DMS 273 treated with DMSO at 0.1 percent for 48 hours (cell line): ENCODE measurements at places on chromosomes 11 and 22.

DNA sequence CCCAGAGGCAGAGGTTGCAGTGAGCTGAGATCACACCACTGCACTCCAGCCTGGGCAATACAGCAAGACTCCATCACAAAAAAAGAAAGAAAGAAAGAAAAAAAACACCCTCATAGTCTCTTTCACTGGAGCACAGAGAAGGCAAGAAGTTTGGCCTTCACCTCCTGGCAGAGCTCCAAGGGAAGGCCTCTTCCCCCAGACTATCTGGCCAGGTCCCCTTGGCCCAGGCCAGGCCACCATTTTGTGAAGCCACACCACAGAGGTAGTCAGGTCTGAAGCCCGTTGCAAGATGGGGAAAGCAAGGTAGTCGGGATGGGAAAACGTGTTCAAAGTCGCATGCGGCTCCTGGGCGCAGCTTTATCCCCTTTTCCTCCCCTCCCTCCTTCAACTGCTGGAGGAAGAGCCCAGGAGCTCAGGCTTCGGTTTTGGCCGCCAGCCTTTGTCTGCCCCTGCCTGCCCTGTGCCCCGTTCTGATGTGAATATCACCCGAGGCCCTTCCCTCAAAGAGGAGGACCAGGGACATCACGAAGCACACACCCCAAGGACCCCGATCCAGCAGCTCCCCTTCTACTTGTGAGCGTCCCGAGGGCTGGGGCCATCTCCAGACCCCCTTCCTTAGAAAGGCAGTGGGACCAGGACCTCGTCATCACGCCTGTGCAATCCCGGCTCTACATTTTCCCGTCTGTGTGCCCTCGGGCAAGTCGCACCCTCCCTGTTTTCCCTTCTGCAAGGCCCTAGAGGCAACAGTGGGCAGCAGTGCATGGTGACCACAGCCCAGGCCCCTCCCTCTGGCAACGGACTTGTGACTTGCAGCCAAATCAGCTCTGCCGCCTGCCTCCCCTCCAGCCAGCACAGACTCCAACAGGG is 17.7 kb downstream of the CABP7 start:
- DNase-seq = no peak

GRCh38 chr11:122979815-122980595 is 1.6 kb downstream of the BSX start:
- DNase-seq = no peak

- no peak for DNase-seq
Observed at GRCh38 chr11:113555071-113555619, 79.9 kb upstream of the DRD2 start.

- no peak for DNase-seq
Observed at GRCh38 chr11:110631551-110631950, 80.7 kb downstream of the ARHGAP20 start.

DNA sequence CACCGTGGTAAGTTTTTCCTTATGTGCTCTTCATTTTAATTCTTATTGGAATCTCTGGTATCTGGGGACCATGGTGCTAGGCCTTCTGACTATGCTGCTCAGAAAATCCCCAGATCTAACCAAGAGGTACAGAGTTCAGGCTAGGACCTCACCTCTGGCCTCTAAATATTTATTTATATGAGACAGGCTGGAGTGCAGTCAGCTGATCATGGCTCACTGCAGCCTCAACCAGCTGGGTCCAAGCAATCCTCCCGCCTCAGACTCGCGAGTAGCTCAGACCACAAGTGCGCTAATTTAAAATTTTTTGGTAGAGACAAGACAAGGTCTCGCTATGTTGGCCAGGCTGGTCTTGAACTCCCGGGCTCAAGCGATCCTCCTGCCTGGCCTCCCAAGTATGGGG is 38.4 kb downstream of the PKNOX2 start:
- no peak for DNase-seq

DNA sequence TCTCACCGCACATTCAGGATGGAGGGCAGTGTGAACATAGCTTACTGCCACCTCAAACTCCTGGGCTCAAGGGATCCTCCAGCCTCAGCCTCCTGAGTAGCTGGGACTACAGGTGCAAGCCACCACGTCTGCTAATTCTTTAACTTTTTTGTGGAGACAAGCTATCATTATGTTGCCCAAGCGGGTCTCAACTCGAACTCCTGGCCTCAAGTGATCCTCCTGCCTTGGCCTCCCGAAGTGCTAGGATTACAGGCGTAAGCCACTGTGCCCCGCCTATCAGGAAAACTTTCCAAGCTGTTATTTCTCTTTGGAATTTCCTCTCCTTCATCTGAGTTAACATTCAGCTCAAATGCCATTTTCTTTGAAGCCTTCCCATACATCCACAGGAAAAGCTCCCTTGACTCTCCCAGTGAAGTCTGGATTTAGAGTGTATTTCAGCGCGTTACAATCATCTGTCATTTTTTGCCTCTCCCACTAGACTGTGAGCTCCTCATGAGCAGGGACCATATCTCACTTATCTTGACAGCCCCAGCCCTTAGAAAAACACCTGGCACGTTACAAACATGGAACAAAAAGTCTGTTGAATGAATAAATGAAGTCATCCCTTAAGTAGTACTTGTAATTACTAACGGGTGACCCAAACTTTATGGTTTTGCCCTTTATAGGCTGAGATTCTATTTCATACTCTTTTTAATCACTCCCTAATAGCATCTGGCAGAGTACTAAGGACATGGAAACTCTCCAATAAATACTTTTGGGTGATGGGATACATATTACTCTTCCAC is 2.2 kb downstream of the MRTFA start:
- DNase-seq = no peak

- no peak for DNase-seq
Observed at GRCh38 chr11:99244613-99245012, 223.9 kb downstream of the CNTN5 start.

DNA sequence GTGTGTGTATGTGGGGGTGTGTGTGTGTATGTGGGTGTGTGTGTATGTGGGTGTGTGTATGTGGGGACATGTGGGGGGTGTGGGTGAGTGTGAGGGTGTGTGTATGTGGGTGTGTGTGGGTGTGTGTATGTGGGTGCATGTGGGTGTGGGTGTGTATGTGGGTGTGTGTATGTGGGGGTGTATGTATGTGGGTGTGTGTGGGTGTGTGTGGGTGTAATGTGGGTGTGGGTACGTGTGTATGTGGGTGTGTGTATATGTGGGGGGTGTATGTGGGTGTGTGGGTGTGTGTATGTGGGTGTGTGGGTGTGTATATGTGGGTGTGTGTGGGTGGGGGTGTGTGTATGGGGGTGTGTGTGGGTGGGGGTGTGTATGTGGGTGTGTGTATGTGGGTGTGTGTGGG is 106.7 kb downstream of the SPATA19 start:
- DNase-seq = no peak

- peak; percentile 38 for DNase-seq
Observed at GRCh38 chr22:46116491-46116958, 33.8 kb upstream of the PPARA start.

- no peak for DNase-seq
Observed at GRCh38 chr22:37633089-37633624, 6.3 kb upstream of the SH3BP1 start.
